ENCODE measurements at places on chromosomes 12 and 14.

GRCh38 chr14:21089271-21089670 is 9.2 kb downstream of the ZNF219 start:
- no peak for DNase-seq

GRCh38 chr12:38776647-38777046 is 128.7 kb downstream of the CPNE8 start:
- DNase-seq = no peak

DNA sequence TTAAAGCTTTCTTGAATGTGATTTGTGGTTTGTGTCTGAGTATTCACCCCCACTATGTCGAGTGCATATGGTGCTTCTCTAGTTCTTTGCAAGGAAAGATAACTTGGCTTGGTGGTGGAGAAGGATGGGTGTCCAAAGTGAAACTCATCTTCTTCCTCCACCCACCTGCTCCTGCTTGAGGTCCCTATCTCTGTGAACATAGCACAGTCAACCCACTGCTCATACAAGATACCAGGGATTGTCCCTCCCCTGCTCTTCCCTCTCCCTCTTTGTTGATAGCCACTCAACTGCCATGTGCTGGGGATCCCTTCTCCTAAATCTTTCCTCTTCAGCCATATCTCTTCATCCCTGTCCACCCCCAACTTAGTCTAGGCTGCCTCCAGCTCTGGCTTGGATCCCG is 176.5 kb downstream of the ASCL4 start:
- DNase-seq = no peak

- no peak for DNase-seq
These were observed 18.9 kb upstream of the COCH start for GRCh38 chr14:30855345-30856037.

DNA sequence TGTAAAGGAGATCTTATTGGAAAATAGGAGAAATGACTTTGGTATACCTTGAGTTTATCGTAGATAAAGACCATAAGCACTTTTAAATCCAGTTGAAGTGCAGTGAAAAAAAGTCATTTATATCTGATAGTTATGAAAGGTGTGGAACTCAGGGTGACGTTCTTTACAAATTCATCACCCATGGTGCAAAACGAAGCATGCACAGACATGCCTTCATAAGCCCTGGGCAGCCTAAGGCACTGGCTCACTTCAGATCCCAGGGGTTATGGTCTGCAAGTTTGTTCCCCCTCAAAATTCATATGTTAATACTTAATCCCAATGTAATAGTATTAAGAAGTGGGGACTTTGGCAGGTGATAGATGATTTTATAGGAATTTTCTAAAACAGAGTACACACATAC is 1216.4 kb upstream of the USP15 start:
- no peak for DNase-seq

DNA sequence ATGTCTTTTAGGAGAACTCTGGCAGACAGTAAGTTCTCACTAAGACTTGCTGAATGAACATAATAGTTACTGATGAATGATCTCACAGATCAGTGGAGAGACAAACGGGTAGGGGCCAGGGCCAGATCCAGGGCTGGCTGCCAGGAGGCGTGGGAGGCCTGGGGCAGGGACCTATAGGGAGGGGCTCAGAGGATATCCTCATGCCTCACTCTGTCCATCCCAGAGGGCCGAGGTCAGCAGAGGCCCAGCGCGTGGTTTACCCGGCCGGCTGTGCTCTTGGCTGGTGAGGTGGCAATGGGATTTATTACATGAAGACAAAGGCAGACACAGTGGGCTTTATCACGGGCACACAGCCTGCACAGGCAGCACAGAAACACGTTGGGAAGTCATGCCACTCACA is 85.4 kb downstream of the CHGA start:
- no peak for DNase-seq

DNA sequence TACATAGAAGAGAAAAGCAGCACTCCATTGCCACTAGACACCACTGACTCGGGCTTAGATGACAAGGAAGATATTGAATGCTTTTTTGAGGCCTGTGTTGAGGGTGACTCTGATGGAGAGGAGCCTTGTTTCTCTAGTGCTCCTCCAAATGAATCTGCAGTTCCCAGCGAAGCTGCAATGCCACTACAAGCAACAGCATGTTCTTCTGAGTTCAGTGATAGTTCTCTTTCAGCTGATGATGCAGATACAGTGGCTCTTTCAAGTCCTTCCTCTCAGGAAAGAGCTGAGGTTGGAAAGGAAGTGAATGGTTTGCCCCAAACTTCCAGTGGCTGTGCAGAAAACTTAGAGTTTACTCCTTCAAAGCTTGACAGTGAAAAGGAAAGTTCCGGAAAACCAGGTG is 114.5 kb upstream of the NPAS3 start:
- DNase-seq = no peak

DNA sequence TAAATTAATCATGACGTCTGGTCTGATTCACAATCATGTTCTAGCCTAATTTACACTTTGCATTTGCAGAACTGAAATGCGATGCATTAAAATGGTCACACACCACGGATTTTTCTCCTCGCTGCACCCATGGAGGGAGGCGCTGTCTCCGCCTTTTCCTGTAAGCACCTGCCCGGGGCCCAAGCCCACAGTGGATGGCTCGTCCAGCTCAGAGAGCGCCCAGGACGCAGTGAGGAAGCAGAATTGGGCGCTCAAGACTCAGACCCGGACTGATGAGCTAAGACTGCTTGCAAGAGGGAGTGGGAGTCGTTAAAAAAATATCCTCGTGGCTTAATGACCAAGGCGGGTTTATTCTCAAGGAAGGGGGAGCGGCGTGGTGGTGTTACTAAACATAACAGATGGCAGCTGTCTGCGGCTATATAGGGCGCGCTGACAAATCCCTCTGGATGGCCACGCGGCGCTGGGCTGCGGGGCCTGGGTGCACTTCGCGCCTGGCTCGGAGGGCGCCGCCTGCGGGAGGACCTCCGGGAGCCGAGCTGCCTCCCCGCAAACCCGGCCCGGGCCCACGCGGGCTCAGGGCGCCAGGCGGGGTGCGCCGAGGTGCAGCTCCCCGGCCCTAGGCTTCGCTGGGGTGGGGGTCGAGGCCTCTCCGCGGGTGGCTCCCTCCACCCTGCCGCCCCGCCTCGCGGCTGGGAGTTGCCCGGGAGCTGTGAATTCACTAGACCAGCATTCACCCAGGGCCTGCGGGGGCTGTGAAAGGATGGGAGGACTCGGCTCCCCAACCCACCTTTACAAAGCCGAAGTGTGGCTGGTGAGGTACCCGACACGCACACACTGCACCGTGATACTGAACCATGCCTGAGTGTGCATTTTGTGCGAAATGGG is 78.7 kb downstream of the PPM1A start:
- DNase-seq = no peak

DNA sequence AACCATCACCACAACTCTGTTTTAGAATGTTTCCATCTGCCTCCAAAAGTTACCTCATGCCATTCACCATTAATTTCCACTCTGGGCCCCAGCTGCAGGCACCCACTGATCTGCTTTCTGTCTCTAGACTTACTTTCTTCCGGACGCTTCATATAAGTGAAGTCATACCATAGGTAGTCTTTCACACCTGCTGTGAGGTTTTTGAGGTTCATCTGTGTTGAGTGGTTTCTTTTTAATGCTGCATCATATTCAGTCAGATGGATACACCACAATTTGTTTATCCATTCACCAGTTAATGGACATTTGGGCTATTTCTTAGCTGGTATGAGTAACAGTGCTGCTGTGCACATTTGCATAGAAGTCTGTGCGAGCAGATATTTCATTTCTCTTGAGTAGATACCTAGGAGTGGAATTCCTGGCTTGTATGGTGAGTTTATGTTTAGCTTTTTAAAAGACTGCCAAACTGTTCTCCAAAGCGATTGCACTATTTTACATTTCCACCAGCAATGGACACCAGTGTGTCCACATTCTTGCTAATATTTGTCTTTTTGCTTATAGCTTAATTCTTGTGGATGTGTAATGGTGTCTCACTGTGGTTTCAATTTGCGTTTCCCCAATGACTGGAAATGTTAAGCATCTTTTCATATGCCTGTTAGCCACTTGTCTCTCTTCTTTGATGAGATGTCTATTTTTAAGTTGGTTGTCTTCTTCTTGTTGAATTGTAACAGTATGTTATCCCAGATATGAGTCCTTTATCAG is 48.3 kb downstream of the ZFYVE21 start:
- no peak for DNase-seq

DNA sequence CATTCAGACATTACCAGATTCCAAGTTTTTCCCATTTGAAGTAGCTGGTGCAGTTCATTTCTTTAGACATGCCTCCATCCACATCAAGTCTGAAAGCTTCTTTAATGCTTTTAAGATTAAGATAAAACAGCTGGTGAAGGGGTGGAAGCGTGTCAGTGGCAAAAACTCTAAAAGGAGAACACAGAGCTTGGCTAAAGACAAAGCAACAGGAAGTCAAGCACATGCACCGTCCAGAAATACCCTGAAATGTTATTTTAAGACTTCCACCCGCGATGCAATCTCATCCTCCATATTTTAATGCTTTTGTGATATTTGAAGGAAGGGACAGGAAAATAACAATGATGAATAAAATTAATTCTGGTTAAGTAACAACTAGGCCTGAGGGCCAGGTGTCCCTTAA is 31.8 kb downstream of the PPM1H start:
- DNase-seq = no peak

DNA sequence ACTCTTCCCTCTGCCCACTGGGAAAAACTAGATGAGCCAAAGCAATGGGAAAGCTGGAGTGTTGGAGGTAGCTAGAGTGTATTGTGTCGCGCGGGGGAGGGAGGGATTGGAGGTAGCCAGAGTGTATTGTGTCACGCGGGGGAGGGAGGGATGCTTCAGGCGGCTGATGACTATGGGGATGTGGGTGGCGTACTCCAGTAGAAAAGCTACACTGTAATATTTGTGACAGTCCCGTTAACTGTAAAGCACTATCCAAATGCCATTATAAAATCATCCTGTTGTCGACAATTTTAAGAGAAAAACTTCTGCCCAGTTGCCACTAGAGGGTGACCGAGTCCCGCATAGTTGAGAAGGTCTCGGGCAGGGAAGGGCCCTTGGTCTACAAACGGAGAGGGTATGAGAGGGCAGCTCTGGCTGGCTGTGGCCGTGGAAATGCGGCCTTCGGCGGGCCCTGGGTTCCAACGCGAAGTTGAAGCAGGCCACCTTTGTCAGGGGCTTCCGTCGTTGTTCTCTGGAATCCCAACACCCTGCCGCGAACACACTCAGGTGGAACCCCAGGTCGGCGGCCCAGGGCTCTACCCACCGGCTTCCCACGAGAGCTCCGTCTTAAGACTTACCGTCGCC is 15.1 kb upstream of the PLEK2 start:
- peak; percentile 89 for DNase-seq

DNA sequence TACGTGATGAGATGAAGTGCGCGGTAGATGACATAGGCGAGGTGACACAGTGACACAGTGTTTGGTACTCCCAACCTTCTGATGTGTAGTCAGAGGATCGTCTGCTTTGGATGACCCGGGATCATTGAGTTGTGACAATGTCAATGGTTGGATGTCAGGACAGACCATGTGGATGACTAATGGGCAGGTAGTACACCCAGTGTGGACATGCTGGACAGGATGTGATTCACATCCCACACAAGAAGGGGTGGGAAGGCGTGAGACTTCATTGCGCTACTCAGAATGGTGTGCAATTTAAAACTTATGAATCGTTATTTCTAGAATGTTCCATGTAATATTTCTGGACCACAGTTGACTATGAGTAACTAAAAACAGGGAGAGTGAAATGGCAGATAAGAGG is 23.8 kb downstream of the MAP3K9 start:
- DNase-seq = no peak

DNA sequence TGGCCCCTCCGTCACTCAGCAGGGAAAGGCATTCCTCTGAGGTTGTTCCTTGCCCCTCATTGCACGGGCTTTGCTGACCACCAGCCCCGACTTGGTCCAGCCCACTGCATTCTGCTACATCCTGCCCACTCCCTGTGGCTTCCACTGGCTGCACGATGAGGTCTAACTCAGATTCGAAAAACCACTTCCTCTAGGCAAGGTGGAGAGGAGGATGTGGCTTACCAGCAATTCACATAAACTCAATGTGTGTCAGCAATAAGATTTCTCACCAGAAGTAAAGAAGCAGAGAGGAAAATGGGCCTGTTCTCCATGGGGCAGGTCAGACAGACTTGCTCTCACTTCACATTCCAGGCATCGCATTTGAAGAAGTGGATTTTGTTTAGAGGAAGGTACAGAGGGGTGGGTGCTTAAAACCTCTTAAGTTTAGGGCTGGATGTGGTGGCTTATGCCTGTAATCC is 14.7 kb downstream of the GPR68 start:
- DNase-seq = peak; percentile 62

DNA sequence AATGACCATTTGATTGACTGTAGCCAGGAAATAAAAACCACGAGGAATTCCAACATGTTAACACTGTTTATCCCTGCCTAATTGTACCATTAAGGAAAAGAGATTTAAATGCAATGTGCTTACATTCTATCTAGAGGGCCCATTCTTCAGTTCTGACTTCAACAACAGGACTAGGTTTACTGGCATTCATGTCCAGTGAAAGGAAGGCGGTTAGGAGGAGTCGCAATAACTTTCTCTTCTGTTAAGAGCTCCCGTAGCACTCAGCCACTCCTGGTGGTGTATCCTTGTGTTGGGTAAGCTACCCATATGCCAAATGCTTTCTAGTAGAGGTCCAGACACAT is 154.7 kb downstream of the STXBP6 start:
- peak; percentile 29 for DNase-seq

- DNase-seq = no peak
These were observed 80.3 kb downstream of the NKX2-1 start for GRCh38 chr14:36439766-36440165.

DNA sequence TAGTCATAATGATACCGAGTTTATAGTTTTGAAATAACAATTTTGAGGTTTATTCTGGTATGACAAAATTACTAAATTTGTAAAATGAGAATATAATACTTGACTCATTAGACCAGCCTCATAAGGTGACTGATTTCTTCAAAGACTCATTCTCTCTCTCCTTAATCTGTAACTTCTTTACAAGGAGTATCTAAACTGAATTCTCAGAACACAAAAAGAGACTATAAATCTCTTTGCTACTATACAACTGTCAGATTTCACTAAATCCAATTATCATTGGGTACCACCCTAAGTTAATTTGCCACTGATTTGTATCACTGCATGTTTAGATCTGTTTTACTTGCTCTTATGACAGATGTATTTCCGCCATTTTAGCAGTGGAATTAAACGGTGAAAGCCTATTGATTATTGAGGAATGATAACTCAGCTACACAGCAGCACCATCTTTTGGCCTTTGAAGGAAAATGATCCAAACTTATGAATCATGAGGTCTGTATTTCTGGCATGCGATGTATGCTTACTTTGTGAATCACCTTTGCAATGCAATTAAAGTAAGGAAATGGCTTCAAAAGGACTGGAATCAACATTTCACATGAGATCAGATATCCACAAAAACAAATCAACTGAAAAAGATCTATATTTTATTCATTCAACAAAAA is 161.2 kb downstream of the RERGL start:
- DNase-seq = no peak

Measured in AG08395 (cell line).